ENCODE measurements at places on chromosomes 5 and 9.
A peak's percentile ranks its signal among the peaks of the same experiment; 100 is the strongest.

GRCh38 chr5:135012033-135012588 lies 21.9 kb downstream of the PITX1 start:
- no peak for DNase-seq

DNA sequence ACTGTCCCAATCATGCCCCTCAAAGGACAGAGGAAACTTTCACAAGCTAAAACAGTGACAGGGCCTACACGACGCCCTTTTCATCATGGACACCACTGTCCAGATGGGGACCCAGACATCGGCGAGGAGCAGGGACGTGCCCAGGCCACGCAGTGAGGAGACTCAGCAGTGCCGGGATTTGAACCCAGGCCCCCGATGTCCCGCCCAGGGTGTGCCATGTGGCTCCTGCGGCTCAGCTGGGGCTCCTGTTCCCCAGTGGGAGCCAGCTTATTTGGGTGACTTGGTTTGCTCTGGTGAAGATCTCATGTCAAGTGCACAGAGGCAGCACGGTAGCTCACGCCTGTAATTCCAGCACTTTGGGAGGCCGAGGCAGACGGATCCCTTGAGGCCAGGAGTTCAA lies 82.2 kb downstream of the STK10 start:
- no peak for DNase-seq

GRCh38 chr5:142837081-142837725 lies 67.0 kb downstream of the ARHGAP26 start:
- DNase-seq = peak; percentile 91

DNA sequence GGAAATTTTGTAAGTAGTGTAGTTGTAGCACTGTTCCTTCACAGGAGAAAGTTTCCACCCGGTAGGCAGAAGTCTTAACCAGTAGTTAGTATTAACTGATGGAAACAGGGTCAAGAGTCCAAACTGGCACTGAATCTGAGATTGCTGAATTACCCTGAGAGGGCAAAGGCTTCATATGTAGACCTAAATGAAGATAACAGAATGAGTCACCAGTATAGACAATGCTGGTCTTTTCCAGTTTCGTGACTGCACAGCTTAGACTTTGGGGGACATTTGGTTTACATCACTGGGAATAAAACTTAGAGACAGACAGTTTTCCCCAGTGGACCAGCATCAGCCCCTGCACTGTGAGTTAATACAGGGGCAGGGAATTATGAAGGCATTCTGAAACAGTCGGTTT lies 60.5 kb downstream of the PCSK5 start:
- no peak for DNase-seq

- DNase-seq = no peak
Measured at GRCh38 chr5:73390972-73391371, 57.6 kb downstream of the FOXD1 start.

Data from suppressor macrophage (primary cell).